ENCODE measurements at places on chromosomes 6 and 20.

DNA sequence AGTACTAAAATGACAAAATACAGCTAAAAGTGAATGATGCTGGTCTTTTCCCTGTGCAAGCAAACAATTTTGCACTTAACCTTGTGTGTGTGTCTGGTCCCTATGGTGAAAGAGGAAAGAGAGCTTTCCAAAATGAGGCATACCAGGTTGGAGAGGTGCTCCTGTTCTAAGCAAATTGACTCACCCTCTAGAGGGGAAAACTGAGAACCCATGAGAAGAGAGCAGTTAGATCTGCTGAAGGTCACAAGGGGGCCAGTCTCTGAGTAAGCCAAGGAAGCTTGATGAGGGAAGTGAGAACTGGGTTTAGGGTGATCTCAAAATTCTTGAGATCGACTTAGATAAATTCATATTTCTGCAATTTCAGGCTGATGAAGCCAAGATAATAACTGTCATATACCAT is 157.5 kb upstream of the TBX18 start:
- no peak for DNase-seq

- no peak for DNase-seq
Measured at GRCh38 chr20:44730441-44730840, 15.2 kb upstream of the KCNK15 start.

DNA sequence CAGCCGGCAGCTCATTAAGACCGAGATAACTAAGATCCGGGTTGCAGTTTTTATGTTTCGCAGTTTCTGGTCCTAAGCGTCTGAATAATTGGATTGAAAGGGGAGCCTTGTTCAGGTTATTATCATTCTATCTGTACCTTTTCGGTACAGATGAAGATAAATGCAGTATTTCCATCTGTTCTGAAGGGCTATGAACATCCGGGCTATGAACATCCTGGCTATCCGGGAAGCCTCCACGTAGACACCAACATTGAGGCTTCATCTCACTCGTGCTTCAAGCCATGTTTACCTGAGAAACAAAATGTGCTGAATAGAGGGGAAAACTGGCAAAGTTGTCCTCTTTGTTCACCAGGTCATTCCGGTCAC is 399 bp upstream of the REPS1 start:
- no peak for DNase-seq

GRCh38 chr20:32535953-32536823 is 48.9 kb downstream of the NOL4L start:
- DNase-seq: peak; percentile 91

GRCh38 chr6:28871335-28872156 is 52.2 kb downstream of the TRIM27 start:
- no peak for DNase-seq

- DNase-seq: no peak
Measured at GRCh38 chr6:137717074-137718073, 149.7 kb upstream of the TNFAIP3 start.

- no peak for DNase-seq
Measured at GRCh38 chr6:125357515-125358256, 55.9 kb upstream of the HDDC2 start.

DNA sequence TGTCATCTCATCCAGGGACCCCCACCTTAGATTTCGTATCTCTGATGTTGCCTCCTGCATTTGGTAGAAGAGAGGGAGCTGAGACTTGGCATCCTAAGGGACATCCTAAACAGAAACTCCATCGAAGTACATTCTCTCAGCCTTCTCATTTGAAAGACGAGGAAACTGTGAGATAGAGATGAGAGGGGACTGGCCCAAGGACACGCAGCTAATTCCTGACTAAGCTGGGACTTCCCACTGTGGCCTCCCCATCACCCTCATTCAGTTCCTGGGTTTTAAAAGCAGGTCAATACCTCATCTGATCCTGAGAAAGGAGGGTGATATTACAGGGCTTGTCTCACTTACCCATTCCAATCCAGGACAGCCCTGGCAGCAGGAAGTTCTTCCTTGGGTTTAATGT is 855 bp upstream of the WFDC5 start:
- DNase-seq: no peak

GRCh38 chr6:158086504-158087223 is 81.4 kb downstream of the SERAC1 start:
- DNase-seq: no peak

GRCh38 chr6:3260772-3261517 is 2.2 kb downstream of the PSMG4 start:
- DNase-seq: no peak

- no peak for DNase-seq
Measured at GRCh38 chr6:52976149-52976548, 18.9 kb downstream of the GSTA4 start.

GRCh38 chr6:40713002-40713719 is 126.0 kb upstream of the LRFN2 start:
- no peak for DNase-seq

DNA sequence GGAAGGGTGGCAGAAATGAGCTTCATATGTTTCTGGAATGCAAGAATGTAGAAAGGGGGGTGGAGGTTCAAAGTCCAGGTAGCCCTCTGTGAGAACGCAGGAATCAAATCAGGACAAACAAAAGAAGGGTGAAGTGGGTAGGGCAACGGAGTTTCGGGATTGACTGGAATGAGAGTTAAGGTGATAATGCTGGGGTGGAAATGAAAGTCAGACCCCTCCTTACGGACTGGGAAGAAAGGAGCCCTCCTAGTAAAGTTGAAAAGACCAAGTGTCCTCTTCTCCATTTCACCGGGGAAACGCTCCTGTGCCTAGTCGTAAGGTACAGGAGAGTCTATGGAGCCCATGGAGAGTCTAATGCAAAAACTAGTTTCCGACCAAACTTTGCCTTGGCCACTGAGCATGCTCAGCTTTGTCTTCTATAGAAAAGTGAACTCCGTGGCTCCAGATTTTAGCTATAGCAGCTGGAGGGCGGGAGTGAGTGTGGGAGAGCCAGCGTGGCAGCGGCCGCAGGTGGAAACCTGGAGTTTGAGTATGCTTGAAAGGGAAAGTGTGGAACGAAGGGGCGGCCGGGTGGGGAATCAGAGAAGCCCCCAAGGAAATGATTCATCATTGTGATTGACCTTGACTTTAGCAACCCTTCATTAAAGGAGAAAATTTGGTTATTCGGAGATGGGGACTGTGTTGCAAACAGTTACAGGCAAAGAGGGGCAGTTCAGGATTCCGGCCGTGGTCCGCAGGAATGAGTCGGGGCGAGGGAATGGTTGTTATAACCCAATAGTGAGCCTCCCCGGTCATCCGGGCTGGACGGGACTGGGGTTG is 1.3 kb upstream of the LRRC1 start:
- DNase-seq: no peak

GRCh38 chr20:4972506-4973251 is 28.6 kb downstream of the SLC23A2 start:
- DNase-seq: no peak

- no peak for DNase-seq
Measured at GRCh38 chr6:131451321-131452144, 121.5 kb upstream of the ARG1 start.
